ENCODE measurements at places on chromosomes 7 and 10.
A peak's percentile ranks its signal among the peaks of the same experiment; 100 is the strongest.

GRCh38 chr10:90787393-90788198 is 70.2 kb downstream of the HTR7 start:
- DNase-seq: peak; percentile 25

- no peak for DNase-seq
Measured at GRCh38 chr10:79166312-79166721, 97.6 kb downstream of the ZMIZ1 start.

GRCh38 chr10:112490545-112490944 is 43.5 kb downstream of the VTI1A start:
- peak; percentile 6 for DNase-seq

GRCh38 chr7:118350260-118350659 is 125.8 kb downstream of the ANKRD7 start:
- no peak for DNase-seq

GRCh38 chr10:81917666-81918065 is 42.7 kb downstream of the NRG3 start:
- DNase-seq: no peak

GRCh38 chr10:101783736-101784118 is 481 bp upstream of the NPM3 start:
- peak; percentile 38 for DNase-seq

DNA sequence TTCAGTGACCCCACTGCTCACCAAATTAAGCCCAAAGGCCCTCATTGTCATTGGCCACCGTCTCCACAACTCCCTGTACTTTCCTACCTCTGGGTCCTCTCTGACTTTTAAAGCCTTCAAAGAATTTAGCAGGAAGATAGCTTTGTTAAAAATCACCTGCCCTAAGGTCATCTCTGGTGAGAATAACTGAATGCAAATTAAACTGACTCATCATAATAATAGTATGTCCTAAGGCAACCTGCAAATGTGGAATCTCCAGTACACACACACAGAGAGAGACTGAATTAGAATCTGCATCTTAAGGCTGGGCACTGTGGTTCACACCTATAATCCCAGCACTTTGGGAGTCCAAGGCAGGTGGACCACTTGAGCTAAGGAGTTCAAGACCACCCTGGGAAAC is 24.1 kb downstream of the OAT start:
- peak; percentile 38 for DNase-seq

DNA sequence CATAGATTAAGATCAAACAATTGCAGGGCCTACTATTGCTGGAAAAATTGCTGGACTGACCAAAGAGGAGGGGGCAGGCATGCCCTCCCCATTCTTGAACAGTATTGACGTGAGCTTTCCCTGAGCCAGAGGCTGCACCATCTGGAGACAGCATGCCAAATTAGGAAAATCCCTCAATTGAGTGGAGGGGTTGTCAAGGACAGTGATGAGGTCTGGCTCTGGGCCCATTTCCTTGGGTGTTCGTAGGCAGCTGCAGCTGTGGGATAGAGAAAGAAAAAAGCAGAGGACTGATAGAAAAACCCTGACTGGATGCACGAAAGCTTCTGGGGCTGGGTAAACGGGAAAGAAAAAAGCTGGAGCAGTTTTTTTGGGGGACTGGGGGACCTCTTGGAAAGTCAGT is 22.8 kb upstream of the ORC5 start:
- DNase-seq: no peak

GRCh38 chr7:150961510-150962289 is 16.4 kb downstream of the KCNH2 start:
- DNase-seq: no peak

- DNase-seq: peak; percentile 9
Measured at GRCh38 chr7:117673839-117674238, 194.0 kb downstream of the CFTR start.

DNA sequence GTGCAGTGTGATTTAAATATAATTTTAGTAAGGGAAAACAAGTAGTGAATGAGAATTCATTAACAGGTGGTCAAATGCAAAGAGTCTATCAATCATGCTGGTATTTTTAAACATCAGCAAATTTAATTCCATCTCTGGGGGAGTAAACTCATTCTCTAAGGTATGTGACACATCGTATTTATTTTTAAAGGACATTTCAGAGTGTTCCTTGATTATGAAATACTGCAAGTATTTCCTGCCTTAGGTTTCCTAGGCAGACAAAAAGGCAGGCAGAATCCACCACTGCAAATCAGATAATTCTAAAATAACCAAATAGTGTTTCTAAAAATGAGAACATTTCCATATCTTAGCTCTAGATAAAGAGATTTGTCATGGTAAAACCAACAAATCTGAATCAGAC is 193.8 kb downstream of the LRRTM3 start:
- DNase-seq: no peak

DNA sequence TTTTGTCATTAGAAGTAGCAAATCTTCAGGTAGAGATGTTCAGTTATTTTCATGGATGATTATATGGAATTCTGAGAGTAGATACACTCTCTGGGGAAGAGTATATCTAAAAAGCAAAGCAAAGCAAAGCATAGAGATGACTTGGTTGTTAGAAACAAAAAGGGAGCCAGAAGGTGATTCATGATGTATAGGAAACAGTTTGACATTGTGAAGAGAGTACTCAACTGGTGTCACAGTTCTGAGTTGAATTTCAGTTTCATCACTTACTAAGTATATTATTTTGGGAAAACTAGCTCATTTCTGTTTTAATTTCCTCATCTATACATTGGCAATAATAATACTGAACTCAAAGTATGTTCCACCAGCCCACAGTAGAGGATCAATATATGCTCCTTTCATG is 86.8 kb downstream of the SEMA3C start:
- DNase-seq: no peak

DNA sequence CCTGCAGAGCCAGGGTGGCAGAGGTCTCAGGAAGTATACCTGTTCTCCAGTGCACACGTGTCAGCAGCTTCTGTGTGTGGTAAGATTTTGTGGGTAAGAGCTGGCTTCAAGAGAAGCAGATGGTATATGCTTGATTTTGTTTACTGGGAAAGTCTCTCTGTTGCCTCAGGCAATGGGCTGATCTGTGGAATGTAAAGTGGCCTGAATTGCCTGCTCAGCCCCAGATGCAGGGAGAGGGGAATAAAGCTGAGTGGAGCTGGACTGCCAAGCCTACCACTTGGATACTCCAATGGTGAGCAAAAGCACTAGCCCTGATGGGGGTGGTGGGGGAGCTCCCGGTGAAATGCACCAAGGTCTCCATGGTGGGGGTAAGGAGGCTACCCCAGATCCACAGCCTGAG is 156.1 kb downstream of the WDR11 start:
- no peak for DNase-seq

DNA sequence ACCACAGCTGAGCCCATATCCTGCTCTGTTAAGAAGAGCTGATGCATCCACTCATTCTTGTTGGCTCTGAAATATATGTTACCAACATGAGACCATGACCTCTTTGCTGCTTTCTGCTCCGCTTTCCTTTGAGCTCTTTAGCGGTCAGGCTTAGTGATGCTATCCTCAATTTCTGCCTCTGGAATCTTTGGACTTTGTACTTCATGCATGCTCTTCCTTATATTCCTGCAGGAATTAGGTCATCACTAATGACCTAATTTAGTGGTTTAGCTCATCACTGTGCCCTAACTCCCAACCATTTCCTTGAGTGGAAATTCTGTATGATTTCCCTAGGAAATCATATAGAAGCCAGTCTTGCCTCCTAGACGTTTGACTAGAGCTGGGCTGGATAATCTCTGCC is 119.5 kb downstream of the AOAH start:
- DNase-seq: peak; percentile 49

DNA sequence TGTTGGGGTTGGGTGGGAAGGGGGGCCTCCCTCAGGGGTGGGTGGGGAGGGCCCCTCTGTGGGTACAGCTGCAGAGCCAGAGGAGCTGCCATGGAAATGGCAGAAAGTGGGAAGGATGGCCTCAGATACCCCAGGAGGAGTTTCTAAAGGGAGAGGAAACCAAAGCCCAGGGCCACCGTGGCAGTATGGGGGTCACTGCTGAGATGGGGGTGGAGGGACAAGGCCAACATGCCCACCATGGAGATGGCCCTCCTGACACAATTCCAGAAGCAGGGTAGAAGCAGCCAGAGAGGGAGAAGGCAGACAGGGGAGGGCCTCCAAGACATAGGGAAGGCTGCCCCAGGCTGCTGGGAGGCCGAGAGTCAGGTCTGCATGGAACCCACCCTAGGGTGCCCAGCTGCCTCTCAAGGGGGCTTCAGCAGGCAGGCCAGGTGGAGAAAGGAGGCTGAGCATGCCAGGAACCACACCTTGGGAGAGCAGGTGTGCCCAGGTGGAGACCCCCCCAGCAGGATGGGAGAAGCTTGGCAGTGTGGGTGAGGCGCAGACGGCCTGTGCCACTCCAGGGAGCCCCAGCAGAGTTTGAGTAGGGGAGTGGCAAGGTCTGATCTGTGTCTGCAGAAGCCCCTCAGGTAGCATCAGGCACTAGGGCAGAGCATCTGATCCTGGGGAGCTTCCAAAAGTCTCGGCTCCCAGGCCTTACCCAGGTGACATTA is 146.8 kb downstream of the ARHGAP22 start:
- DNase-seq: no peak
